ENCODE measurements at places on chromosomes 5 and 9.
A peak's percentile ranks its signal among the peaks of the same experiment; 100 is the strongest.

DNA sequence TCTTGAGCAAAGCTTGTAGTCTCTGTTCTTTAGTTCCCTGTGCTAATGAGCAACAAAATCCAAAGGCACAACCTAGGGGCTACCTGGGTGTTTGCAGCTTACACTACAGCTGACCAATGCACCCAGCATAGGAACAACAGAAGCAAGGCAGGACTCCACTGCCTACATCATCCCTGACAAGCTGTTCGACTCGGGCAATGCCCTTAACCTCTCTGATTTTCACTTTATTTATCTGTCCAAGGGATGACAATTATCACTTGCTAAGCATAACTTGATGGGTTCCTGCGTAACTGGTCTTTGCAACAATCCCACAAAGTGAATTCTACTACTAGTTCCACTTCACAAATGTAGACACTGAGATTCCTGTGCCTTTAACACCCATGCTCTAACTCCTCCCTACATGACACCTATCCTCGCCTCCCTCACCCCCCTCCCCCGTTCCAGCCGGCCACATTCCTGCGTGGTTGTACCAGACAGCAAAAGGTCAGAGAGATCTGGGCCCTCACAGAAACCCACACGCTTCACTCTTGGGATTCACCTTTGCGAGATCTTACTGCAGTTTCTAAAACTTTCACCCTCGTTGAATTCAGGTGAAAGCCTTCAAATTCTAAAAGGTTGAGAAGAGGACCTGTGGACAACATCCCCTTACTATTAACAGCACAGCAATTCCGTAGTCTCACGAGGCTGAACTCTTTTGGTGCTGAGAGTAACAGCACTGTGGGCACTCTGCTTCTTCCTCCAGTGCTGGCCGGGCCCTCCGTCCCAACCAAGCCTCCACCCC lies 995 bp downstream of the IPPK start:
- no peak for DNase-seq

GRCh38 chr9:114385397-114386181 lies 2.2 kb downstream of the AKNA start:
- DNase-seq: peak; percentile 66

- DNase-seq: no peak
These were observed 369.7 kb downstream of the LRRC70 start for GRCh38 chr5:62948301-62948700.

DNA sequence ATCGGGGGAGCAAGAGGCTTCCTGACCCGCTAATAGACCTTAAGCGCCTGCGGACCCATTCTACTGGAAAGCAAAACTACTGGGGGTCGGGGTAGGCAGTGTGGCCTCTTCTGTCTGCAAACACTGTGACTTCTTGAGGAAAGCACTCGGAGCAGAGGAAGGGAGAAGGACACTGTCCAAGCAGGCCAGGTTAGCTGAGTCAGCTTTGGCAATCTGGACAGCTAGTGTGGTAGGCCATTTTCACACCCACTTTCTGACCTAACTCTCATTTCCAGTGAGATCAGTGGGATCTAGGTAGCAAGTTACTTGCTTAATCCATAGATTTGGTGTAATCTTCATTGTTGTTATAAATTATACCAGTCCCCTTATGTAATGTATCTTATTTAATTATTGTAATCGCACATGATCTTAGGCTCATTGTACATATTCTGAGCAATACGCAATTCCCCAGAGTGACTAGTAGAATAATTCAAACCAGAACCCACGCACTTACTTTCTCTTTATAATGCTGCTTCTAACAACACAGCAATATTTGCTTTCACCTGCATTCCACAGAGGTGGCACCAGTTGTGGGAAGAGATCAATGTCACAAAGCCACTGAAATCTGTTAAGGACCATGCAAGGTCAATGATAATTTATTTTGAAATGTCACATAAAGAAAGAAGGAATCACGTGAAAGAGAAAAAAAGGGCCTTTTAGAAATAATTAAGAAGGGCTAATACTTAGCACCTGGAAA lies 82.9 kb downstream of the NREP start:
- DNase-seq: no peak

DNA sequence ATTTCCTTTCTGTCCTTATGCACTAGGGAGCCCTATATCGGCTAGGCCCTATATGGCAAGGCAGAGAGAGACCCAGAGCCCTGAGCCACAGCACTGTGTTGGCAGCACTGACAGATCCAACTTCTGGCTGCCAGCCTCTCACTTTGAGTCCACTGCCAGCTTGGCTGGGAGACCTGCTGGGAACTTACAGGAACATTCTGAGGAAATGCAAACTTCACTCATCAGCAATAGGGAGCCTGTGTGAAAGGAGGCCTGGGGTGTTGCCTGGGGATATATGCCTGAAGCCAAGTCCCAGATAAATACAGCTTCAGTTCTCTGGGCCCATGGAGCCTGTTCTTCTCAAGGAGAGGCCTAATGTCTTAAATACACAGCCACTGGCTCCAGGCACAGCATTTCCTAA lies 78.0 kb downstream of the ADRB2 start:
- no peak for DNase-seq

GRCh38 chr5:134547999-134548658 lies 22.7 kb downstream of the JADE2 start:
- no peak for DNase-seq

- DNase-seq: peak; percentile 14
These were observed 4.6 kb downstream of the PTCH1 start for GRCh38 chr9:95511952-95512708.

- DNase-seq: no peak
These were observed 16.8 kb downstream of the SEMA5A start for GRCh38 chr5:9529041-9529480.

- DNase-seq: no peak
These were observed 16.3 kb downstream of the TNFSF8 start for GRCh38 chr9:114914139-114914538.

- DNase-seq: no peak
These were observed 412.4 kb upstream of the ZNF462 start for GRCh38 chr9:106450549-106450948.

GRCh38 chr9:87572719-87573118 lies 75.1 kb downstream of the DAPK1 start:
- no peak for DNase-seq

GRCh38 chr5:120160124-120160895 lies 303.8 kb upstream of the PRR16 start:
- DNase-seq: no peak

DNA sequence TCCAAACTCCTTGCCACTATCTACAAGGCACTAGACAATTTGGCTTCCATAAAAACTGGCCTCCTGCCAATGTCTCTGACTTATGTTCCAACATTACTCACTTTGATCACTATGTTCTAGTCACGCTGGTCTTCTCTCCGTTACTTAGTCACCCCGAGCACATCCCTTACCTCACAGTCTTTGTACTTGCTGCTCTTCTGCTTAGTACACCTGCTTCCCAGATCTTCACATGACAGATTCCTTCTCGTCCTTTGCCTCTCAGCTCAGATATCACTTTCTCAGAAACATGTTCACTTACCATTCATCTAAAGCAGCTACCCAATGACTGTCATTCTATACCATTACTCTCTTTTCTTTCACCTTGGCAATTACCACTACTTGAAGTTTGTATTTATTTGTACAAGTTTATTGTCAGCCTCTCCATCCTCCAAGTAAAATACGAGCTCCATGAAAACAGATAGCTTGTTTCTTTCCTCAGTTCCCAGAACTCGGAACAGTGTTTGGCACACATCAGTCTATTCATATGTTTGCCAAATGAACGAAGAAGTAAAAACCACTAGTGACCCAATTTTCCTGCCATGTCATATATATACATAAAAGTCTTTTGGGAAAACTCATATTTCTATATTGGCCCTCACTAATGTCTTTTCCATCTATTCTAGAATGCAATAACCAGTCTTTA lies 5.9 kb upstream of the SLC22A5 start:
- DNase-seq: no peak

- no peak for DNase-seq
These were observed 22.6 kb upstream of the TGFBI start for GRCh38 chr5:136006164-136006563.

DNA sequence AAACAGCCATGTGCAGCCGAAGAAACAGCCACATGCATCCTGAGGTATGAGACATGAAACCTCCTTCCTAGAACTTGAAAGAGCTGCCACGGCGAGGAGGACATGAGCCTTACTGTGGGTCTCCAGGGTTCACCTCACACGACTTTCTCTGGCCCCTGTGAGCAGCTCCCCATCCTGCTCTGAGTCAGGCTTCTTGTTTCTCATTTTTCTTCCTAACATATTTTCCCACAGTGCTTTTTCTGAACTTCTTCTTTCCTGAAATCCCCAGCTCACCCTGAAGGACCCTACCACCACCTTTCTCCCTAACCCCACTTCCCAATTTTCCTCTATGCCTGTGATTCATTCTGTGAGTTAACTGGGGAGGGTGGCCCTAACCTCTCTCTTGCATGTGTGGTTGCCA lies 33.7 kb upstream of the ADRB2 start:
- DNase-seq: no peak

GRCh38 chr5:995318-995717 lies 13.3 kb upstream of the NKD2 start:
- DNase-seq: no peak

DNA sequence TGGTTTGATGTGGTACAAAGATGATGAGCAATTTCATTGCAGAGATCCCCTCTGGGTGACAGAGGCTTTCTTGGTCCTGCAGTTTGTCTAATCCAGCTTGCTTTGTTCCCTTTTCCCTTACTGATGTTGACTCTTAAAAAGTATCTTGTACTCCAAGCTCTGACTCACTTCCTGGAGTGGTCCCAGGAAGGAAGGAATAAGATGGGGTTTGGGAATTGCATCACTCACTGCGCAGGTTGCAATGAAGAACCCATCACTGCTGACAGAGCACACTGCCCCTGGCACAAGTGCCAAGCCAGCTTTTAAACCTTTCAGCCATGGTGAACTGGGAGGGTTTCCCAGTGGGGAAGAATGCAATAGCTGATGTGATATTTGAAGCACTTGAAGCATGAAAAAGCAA lies 662.2 kb upstream of the CTNND2 start:
- DNase-seq: no peak

DNA sequence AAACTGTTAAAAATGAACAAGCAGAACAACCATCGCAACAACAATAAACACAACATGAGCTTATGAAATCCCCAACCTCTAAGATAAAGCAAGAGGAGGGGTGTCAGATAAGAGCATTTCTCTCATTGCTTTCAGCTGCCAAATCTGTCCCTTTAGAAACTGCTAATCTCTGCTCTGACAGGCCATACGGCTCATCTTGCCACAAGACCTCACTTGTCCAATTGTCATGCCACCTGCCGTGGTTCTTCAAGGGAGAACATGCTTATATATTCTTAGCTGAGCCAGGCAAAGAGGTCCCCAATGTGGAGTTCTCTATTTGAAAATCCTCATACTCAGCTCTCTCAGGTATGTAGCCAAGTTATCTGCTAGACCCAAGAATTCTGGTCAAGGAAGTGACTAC lies 405.0 kb upstream of the TNC start:
- DNase-seq: no peak

GRCh38 chr9:116733010-116733641 lies 46.0 kb downstream of the TRIM32 start:
- no peak for DNase-seq

DNA sequence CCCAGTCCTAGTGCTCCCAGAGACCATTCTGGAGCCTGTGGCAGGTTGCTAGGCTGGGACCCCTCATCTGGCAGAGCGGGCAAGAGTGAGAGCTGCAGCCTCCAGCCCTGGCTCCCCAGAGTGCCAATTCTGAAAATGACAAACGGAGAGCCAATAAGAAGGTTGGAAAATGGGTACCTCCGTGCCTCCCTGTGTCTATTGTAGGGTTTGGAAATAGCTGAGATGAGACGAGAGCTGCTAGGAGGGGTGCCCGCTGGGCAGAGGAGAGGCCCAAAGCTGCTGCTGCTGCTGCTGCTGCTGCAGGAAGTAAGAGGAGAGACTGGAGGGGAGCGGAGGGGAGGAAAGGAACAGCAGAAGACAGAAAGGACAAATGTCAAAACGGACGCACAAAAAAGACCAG lies 36.0 kb upstream of the FUBP3 start:
- no peak for DNase-seq

- DNase-seq: no peak
These were observed 629.7 kb upstream of the ZNF608 start for GRCh38 chr5:125376059-125376641.

GRCh38 chr5:88686726-88687125 lies 196.3 kb downstream of the MEF2C start:
- DNase-seq: no peak

DNA sequence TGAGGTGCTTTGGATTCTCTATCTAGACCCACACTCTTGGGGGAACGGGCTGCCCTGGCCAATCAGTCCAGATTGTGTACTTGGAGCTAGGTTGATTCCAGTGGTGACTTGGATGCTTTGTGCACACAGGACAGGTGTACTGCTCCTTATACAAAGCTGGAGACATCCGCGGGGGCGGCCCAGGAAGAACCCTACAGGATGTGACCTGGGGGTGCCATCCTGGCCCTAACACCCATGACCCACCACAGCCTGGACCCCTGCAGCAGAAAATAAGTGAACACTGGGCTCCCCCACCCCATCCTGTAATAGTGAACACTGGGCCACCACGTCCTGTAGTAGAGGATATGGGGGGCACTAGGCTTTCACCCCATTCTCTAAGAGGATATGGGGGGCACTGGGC lies 12.1 kb upstream of the PLEKHG4B start:
- no peak for DNase-seq

DNA sequence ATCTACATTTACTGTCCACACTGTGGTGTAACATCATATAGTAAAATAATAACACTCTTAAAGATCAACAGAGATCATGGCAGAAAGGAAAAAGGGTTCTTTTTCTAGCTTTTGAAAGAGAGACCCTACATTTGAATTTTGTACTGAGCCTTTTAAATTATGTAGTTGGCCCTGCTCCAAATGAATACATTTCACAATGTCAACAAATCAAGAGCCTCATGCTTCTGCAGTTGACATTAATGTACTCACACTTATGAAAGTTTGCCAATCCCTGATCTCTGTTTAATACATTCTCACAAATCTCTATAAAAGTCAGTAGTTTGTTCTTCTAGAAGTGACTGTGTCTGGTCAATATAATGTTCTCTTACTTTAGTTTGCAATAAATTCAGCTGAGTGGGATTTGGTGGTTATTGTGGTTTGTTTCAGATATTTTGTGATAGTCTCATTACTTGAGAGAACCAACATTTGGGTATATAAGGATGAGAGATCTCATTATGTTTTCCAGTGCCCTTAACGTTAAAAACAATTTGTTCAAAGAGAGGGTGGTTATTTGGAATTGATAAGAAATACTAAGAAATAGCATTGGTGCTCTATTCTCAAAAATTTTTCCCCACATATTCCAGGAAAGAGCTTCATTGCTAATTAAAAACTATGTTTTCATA lies 277.8 kb upstream of the FTMT start:
- DNase-seq: no peak

DNA sequence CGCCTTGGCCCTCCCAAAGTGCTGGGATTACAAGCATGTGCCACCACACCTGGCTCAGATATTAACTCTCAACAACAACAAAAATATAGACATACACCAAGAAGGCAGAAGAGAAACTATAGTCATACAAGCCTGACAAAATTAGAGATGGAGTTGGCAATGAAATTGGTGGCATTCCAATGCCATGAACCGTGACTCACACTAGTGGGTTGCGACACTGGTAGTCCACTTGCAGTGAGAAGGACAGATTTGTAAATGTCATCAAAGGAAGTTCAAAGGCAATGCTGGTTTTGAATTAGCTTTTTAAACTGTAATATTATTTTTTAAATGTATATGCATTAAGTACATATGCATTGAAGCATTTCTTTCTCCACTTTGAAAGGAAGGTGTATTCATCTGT lies 8.5 kb upstream of the DNAJC25 start:
- DNase-seq: no peak
